ENCODE measurements at places on chromosomes 11 and 22.

DNA sequence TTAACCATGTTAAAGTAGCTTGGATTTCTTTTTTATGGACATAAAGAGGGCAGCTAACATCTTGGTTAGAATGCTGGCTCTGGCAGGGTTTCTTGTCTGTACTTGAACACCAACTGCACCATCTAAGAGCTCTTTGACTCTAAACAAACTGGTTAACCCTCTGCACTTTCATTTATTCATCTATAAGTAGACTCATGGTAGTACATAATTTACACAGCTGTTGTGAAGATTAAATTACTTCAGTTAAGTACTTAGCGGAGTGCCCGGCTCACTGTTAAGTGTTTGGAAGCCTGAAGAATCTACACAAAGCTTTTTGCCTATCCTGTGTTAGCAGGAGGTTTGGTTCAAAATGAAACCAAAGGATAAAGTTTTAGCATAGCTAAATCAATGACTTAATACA lies 846.2 kb upstream of the API5 start:
- DNase-seq = no peak

DNA sequence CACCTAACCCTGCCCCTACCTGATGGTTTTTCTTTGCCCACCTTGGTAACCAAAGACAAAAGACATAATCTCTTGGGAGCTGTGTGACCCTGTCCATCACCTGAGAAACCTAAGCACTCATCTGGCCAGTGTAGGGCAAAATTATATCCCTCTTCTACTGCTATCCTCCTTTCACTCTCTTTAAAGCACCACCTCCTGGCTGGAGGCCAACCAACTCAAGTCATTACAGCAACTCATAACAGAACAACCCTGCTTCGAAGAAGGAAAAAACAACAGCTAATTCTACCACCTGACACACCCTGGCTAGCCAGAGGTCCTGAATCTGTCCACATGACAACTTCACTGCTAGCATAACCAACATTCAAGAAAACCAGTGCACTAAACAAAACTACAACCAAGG lies 45.5 kb downstream of the GAS2 start:
- DNase-seq = no peak

DNA sequence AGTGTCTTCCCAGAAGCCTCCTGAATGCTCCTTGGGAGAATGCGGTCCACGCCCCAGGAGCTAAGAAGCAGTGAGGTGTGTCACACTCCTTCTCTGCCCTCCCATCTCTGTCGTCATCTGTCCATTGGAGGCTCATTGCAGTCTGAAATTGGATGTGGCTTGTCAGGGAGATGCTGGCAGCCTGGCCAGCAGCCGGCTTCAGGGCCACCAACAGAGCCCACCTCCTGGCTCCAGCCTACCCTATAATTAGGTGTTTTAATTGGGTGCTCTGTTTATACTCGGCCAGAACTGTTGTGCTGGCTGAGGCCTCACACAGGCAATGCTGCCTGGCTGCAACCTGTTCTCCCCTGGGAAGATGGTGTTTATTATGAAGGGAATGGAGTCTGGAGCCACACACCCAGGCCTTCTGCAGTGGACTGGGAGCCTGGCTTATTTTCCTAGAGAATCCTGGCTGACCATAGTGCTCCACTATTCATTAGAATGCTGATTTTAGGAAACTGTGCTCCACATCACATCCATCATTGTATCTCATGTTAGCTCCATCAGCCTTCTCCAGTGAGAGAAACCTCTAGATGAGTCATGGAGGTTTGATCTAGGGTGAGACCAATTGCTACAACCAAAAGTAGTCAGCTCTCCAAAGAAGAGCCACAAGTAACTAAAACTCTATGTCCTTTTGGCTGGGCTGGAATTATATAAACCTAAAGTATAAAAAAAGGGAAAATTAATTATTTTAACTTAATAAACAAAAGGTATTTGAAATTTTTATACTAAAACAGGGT lies 86.8 kb upstream of the CRTAM start:
- peak; percentile 47 for DNase-seq

DNA sequence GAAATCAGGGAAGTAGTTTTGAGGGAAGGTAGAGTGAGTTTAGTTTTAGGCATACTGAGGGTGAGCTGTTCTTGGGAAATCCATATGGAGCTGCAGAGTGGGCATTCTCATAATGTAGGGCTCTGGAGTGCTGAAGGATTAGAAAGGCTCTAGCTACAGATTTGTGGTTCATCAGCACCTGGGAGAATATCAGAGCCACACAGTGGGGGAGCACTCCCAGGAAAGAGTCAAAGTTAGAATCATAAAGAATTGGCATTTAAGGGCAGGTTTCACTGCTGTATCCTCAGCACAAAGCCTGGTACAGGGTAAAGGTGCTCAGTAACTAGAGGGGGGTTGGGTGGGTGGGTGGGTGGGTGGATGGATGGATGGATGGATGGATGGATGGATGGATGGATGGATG lies 52.5 kb downstream of the SLN start:
- DNase-seq = no peak

GRCh38 chr11:115080923-115081680 lies 402.8 kb downstream of the NXPE2 start:
- no peak for DNase-seq

GRCh38 chr11:77200351-77201268 lies 72.6 kb downstream of the MYO7A start:
- no peak for DNase-seq

DNA sequence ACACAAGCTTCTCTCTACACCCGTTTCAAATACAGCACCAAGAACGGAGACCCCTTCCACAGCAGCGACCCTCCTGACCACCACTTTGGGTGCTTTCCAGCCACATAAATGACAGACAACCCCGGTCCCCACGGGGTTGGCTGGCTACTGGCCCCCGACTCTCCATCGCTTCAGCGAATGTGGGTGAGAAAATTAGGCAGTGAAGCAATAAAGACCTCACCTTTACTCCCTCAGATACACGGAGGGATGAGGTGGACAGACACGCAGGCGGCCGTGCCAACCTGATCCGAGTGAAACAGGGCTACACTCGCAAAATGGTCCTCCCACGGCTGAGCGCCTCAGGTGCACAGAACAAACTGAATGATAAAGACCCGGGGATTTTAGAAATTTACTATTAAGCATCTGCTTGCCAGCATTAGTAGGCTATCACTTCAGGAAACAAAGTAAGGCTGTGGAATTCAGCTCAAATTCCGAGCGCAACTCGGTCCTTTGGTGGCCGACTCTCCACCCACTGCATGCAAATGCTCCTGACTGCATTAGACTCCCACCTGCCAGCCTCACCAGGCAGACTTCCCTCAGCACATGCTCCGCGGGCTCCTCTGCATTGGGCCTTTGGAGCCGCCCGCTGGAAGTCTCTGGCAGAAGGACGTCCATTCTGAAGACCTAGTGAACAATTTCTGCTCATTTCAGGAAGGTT lies 12.8 kb upstream of the EFCAB6 start:
- no peak for DNase-seq

GRCh38 chr22:31292236-31292989 lies at the start of gene PIK3IP1:
Gene PIK3IP1, minus strand, starts transcription at chr22:31292488. Its CDS starts 144 bp downstream, at chr22:31292344.
- peak; percentile 65 for DNase-seq

GRCh38 chr22:21865041-21865440 lies 2.4 kb downstream of the MAPK1 start:
- DNase-seq = peak; percentile 49

GRCh38 chr11:27451244-27451965 lies 21.2 kb downstream of the LGR4 start:
- no peak for DNase-seq

DNA sequence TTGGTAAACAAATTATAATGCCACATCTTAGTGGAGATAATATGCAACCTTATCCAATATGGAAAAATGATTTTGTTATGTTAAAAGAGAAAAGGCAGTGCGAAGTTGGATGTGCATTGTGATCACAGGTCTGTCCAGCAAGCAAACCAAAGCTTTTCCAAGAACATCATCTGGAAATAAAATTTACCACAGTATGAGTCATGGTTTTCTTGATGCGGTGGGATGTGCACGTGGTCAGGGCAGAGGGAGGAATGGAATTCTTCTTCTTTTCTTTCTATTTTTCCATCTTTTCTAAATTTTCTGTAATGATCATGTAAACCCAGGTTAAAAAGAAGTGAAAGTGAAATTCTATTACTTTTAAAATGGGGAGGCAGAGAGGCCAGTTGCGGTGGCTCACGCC lies 169.8 kb downstream of the C11orf91 start:
- DNase-seq = no peak

DNA sequence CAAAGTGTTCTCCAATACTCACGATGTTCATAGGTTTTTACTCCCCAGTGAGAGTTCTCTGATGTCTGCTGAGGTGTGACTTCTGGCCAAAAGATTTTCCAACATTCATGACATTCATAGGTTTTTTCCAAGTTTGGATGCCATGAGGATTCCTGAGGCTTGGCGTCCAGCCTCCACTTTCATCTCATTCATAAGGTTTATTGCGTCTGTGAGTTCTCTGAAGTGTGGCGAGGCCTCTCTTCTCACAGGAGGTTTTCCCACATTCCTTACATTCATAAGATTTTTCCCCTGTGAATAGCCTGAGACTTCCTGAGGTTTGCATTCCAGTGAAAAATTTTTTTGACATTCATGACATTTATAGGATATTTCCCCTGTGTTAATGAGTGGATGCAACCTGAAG lies 1014.1 kb downstream of the LRRC4C start:
- DNase-seq = peak; percentile 66

DNA sequence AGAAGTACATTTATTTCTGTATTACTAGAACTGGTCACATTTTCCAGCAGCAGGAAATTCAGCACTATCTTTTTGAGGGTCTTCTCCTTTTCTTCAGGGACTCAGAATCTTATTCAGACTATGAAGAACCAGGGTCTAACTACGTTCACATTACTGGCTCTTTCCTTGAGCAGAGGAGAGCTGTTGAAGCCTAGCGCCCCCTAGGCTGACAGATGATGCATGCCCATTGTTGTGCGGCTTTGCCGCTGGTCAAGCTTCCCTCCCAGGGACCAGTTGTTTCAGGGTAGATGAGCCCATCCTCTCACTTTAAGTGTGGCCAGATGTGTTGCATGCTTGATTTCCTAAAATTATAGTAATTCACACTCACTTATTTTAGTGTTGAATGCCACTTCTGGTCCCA lies 168.2 kb upstream of the PDGFD start:
- DNase-seq = no peak

- no peak for DNase-seq
Measured at GRCh38 chr11:706439-706956, 467 bp downstream of the EPS8L2 start.

DNA sequence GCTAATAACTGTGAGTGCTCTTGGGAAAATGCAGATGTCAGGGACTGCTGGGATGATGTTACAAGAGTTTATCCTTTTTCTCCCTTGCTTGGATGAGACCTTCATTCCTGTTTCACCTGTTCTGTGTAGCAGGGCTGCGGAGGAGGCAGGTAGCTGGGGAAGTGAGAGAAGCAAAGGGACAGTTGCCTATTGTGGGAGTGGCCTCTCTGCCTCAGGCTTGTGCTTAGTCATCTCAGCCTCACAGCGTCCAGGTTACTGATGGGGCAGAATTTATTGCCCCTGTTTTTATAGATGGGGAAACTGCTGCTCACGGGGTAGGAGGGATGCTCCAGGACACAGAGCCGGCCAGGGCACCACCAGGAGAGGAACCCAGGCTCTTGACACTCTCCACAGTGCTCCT lies 1.7 kb downstream of the STX3 start:
- DNase-seq = no peak

- no peak for DNase-seq
Measured at GRCh38 chr11:133945087-133945974, 11.4 kb downstream of the IGSF9B start.

DNA sequence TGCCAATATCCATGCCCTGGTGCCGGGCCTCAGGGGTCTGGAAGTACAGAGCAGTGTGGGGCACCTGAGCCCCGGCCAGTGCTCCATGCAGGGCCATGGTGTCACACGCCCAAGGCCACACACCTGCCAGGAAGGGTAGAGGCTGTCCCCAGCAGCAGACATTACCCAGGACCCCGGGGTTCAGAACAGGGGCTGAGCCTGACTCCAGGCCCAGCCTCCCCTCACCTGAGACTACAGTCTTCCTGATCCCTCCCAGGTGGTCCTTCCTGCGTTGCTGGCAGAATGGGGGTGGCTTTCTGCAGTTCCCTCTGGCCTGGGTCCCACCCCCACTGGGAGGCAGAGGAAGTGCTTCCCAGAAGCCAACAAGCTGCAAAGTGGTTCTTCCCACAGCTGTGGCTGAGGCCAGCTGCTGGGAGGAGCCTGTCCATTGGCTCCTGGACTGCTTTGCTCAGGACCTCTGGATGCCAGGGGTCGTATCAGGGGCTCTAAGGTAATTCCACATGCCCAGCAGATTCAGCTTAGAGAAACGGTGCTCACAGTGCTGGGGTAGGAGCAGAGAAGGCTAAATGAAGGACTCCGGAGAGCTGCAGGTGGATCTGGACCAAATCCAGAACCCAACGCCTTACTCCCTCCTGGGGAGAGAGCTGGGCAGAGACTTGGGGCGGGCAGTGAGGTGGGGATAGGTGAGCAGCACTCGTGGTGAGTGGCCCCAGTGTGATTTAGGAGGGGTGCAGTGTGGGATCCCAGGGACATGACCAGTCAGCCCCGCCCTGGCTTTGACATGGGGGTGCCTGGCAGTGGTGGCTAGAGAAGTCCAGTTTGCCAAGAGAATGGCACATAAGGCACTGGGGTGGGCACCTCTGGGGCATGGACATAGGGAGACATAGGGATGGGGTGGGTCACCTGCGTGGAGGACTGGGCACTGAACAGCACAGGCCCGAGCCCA lies 12.6 kb downstream of the TCIRG1 start:
- DNase-seq = no peak

GRCh38 chr11:106990331-106990730 lies 27.9 kb downstream of the GUCY1A2 start:
- DNase-seq = no peak

- peak; percentile 53 for DNase-seq
Measured at GRCh38 chr11:1832211-1832919, 2.4 kb upstream of the SYT8 start.
